ENCODE measurements at places on chromosomes 6 and 20.

DNA sequence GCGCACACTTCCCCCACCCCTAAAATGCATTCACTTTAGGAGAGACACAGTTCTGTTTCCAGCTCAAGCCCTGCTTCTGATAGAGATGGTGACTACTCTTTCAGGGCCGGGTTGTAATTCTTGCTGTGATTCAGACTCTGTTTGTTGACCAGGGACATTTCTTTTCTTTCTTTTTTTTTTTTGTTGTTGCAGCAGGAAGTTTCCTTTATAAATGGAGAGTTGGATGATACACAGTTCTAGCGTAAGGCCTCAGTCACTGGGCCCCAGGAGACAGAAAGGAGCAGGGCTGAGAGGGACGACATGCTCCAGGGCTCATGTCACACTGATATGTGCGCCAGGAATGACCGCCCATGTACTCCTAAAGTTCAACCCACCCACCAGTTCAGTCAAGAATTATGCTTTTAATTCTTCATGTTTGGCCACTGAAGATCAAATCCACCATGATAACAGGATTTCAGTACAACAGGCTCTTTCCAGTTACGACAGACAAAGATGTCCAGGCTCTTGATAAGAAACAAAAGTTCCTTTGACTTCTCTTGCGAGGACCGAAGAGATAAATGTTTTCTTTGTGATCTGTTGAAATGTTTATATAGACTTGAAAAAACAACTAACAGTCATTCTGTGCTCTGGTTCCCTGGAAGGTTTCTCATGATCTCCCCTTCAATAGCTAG lies 142.5 kb downstream of the CD164 start:
- DNase-seq = no peak

GRCh38 chr6:14337152-14337551 lies 219.6 kb downstream of the CD83 start:
- no peak for DNase-seq

DNA sequence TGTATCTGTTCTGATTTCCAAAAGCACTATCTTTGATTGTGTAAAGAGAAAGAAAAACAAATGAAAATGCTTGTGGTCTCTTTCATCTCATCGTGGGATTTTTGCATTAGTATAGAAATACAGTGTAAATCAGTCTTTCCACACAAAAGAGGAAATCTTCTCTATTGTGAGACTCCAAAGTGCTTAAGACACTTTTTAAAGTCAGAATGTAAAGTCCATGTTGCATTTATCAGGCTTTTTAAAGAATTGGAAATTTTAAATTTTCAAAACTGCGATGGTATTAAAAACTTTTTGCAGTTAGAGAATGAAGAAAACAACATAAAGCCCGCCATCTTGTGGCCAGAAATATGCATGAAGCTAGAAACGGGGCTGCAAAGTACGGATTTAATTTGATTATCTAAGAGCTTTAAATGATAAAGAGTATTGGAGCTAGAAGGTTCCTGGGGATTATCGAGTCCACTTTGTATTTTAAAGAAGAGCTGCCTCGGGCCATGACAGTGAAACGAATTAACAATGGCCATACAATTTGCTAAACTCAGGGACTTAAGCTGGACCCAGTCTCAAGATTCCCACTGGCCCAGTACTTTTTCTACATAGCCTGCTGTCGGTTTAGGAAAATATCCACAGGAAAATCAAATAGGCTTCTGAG lies 339.6 kb downstream of the ARHGAP18 start:
- DNase-seq = peak; percentile 60

- DNase-seq = no peak
Measured at GRCh38 chr6:32375739-32376529, 4.2 kb upstream of the TSBP1 start.

- DNase-seq = no peak
Measured at GRCh38 chr6:20584100-20584731, 50.0 kb downstream of the CDKAL1 start.

GRCh38 chr6:144493035-144493910 lies 208.1 kb downstream of the UTRN start:
- no peak for DNase-seq
